Activated T-cell treated with anti-CD3 and anti-CD28 coated beads for 1 hour (primary cell): ENCODE measurements at places on chromosomes 7 and 10.

- DNase-seq, result no peak
These were observed 289.0 kb downstream of the SNX13 start for GRCh38 chr7:17651341-17651740.

DNA sequence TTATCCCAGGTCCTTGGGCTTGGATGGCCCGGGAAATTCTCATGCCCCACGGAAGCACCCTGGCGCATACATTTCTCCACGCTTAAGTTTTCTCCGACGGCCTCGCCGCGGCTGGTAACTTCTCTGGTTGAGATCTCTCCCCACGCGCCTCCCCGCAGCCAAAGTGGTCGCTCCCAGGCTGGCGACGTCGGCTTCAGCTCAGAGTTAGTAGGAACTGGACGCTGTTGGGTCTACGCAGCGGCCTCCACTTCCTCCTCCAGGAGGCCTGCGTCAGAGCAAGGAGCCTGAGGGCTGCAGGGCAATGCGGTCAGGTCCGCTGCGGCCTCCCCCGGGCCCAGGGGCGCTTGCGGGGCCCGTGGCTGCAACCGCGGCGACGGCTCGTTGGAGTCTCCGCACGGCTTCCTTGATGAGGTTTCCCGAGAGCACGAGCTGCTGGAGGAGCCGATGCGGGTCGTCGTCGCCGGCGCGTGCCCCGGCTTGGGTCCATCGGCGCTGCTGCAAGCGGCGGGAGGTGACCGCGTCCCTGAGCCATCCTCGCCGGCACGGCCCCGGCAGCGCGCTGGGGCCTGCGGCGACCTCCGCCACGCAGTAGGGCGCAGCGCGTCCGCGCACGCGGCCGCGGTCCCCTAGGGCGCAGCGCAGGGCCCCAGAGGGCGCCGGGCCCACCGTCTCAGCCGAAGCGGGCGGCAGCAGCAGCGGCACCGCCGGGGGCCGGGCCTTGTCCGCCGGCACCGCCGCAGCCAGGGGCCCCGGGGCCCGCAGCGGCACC is 744 bp downstream of the FRAT2 start:
- DNase-seq, result peak; percentile 6

DNA sequence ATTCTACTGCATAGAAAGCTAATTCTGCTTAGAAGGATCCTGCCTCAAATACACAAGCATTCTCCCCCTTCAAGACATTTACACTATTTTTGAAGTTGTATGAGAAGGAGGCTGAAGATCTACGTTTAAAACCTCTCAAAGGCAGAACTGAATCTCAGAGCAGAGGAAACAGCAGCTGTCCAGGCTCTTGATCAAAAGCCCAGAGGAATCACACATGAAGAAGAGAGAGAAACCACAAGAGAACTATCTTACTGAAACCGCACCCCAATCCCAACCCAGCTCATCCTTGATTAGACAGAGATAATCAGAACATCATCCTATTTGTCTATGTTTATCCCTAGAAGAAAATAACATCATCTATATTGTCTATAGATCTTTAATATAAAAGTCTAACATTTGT is 2.2 kb upstream of the DNAJC1 start:
- DNase-seq, result no peak

DNA sequence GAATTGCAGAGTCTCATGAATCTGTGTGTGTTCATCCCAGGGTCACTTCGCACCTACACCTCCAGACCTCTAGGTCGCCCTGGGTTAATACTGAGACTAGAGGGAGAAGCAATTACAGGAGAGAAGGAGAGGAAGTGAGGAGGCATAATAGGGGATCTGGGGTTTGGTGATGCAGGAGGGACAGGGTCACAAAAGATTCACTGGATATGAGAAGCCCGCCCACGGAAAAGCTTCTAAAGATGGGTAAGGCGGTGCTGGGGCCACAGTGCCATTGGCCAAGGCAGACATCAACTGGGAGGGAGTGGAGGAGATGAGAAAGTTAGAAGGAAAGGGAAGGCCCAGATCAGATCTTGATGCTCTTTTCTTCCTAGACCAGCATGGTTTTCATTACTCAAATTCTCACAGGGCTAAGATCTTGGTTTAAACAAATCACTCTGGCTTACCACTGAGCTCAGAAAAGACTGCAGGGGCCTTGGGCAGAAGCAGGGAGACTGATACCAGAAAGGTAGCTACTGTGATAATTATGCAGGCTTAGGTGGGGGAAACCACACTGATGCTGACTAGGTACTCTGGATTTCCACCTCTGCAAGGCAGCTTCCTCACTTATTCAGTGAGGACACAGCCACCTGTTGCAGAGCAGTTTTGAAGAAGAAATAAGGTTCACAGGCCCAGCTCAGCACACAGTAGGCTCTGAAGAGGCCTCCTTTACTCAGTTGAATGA is 17.4 kb upstream of the ZNF273 start:
- DNase-seq, result no peak

GRCh38 chr7:31665546-31665945 is 21.5 kb upstream of the PPP1R17 start:
- no peak for DNase-seq

DNA sequence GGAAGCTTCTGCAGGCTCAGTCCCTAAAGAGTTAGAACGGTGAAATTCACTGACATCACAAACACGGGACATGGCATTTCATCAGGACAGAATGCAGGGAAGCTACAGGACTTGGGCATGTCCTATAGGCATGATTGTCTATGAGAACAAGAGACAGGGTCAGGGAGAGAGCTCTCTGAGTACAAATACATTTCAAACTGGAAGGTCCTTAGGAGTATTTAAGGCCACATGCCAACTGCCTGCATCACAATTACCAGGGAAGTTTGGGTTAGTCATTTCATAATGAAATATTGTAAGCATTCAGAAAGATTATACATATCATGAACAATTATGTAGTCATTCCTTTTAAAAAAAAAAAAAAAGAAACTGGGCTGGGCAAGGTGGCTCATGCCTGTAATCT is 71.3 kb downstream of the CREB3L2 start:
- DNase-seq, result no peak

DNA sequence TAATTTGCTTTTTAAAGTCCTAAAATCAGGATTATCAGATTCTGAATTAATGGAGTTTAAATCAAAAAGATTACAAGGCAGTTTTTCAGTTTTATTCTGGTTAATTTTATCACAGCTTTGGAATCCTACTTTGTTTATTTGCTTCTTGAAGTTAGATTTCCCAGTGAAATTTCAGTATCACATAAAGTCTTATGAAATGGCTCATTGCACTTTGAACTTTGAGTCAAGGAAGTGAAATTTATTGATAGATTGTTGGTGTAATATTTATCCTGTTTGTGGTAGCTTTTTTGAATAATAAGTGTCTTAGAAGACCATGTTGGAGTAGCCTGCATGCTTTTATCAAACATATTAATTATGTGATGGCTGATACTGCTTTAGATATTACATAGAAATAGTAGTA is 92.6 kb downstream of the PTEN start:
- no peak for DNase-seq

GRCh38 chr7:90749774-90750173 is 153.7 kb downstream of the CDK14 start:
- no peak for DNase-seq

DNA sequence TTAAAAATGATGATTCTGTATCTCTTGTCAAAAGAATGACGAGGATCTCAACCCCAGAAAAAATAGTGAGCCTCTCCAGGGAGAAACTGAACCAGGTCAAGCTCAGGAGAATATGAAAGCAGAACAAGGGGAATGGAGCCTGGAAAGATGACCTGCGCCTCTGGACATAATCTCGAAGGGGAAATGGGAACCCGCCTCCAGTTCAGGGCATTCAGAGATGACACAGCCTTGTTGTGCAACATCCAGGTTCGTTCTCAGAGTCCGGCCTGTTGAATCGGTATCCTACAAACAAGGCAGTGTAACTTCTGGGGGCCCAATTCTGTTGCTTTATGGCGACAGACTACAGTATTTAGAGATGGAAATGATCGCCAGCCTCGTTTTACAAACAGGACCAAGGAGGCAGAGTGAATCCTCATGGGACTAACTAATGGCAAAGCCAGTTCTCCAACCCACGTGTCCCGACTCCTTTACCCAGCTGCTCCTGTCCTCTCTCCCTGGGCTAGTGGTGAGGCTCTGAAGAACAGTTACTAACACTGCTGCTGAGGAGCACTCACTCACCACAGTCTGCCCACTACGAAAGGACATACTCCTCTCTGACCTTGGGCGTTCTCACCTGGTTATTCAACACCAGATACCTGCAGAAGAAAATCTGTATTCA is 67.6 kb downstream of the JAZF1 start:
- no peak for DNase-seq

- DNase-seq, result no peak
These were observed 282.3 kb downstream of the TWIST1 start for GRCh38 chr7:18835001-18835690.

- peak; percentile 8 for DNase-seq
These were observed 605 bp downstream of the SUFU start for GRCh38 chr10:102504179-102504975.

DNA sequence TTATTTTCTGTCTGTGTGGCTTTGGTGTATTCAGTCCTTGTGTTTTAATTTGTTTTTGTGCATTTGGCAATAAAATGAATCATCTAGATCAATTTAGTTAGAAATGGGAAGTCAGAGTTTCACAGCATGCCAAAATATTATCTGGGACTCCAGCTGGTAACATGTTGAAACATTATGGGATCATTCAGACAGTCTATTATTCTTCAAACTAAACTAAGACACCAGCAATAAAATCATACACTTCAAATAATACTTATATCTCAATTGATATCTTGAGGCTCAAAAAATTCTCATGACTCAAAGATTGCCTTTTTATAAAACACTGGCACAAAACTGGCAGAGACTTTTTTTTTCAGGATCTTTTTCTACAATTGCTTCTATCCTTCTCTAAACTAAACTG is 5.8 kb upstream of the RP9 start:
- no peak for DNase-seq

DNA sequence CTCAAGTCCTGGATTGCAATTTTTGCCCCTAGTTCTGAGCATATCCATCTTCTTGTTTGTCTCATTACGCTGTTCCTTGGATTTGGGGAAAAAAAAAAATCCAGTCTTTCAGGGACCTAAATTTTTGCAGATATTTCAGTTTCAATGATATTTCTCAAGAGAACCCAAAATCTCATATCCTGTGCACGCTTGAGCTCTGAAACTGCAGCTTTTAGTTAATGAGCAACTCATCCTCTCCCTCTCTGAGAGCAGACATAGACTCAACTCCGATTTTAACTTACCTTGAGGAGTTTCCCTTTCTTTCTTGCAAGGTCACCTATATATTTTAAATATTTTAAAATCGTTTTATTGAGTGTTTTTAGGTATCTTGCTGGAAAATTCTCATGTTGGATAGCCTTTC is 200.3 kb downstream of the GALNT17 start:
- no peak for DNase-seq

GRCh38 chr10:104809288-104810090 is 168.4 kb downstream of the SORCS3 start:
- DNase-seq, result no peak

DNA sequence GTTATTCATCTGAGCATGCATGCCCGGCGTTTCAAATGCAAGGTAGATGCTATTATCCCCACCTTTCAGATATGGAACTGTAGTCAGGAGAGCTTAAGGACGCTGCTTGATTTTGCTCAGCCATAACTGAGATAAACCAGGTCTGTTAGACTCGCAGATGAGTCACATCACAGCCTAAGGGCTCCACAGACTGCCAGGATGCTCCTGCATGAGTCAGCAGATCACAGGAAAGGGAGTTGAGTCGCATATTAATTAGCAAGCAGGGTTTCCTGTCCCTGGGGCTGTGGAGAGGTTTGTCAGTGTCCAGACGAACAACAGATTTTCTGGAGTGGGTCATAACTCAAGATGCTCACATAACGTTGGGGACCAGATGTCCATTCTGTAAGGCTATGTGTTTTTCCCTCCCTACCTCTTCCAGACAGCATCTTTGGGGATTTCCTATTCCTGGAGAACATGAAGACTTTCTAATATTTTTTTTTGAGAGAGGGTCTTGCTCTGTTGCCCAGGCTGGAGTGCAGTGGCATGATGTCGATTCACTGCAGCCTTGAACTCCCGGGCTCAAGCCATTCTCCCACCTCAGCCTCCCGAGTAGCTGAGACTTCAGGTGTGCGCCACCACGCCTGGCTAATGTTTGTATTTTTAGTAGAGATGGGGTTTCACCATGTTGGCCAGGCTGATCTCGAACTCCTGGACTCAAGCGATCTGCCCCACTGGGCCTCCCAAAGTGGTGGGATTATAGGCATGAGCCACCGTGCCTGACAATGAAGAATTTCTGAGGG is 36.7 kb downstream of the PFKFB3 start:
- DNase-seq, result peak; percentile 35

- DNase-seq, result no peak
These were observed 44.3 kb upstream of the SEMA3E start for GRCh38 chr7:83693256-83693655.

DNA sequence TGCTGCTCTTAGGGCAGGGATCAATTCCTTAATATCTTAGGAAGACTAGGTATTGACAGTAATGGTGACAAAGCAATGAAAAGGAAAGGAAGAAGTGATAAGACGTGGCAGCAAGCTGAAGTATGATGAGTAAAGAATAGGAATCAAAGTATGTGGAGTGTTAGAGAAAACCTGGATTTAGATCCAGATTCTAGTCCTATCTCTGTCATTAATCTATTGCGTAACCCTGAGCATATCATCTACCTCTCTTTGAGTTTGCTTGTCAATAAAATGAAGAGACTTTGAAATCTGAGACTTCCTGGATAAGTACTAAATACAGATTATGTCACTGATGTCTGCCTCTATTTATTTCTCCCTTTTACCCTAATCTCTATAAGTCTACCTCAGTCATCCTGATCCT is 89.2 kb downstream of the PTEN start:
- DNase-seq, result no peak

GRCh38 chr7:24175603-24176002 is 108.4 kb upstream of the NPY start:
- no peak for DNase-seq

GRCh38 chr10:132360766-132361447 is 28.9 kb downstream of the LRRC27 start:
- peak; percentile 19 for DNase-seq

DNA sequence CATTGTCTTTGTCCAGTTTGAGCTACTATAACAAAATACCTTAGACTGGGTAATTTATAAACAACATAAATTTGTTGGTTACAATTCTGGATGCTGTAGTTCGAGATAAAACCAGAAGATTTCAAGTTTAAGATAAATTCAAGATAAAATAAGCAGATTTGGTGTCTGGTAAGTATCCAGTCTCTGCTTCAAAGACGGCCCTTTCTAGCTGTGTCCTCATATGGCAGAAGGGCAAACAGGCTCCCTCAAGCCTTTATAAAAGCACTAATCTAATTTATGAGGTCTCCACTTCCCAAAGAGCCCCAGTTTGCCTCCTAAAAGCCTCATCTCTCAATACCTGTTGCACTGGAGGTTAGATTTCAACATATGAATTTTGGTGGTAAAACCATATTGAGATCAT is 31.1 kb upstream of the SGCE start:
- no peak for DNase-seq

GRCh38 chr7:128353189-128353588 is 8.3 kb downstream of the PRRT4 start:
- DNase-seq, result no peak
